ENCODE measurements at places on chromosomes 1 and 21.
A peak's percentile ranks its signal among the peaks of the same experiment; 100 is the strongest.

- no peak for DNase-seq
These were observed 53.3 kb downstream of the TEX35 start for GRCh38 chr1:178566187-178566586.

DNA sequence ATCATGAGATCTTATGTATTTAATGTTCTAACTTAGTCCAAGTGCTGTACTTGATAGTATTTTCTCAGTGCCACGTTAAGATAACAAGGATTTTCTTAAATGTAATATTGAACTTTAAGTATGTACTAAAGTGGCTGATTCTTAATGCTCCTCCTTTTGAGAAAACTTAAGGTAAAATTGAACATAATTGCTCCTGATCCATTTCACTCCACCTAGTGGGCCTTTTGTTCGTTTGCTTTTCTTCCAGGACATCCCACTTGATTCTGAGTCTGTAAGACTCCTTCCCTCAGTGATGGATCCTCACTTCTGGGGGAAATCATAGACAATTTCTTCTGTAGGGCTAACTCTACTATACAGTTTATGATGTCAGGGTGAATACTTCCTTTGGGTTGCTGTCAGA, 173.1 kb downstream of the LMO4 start:
- DNase-seq, result no peak

DNA sequence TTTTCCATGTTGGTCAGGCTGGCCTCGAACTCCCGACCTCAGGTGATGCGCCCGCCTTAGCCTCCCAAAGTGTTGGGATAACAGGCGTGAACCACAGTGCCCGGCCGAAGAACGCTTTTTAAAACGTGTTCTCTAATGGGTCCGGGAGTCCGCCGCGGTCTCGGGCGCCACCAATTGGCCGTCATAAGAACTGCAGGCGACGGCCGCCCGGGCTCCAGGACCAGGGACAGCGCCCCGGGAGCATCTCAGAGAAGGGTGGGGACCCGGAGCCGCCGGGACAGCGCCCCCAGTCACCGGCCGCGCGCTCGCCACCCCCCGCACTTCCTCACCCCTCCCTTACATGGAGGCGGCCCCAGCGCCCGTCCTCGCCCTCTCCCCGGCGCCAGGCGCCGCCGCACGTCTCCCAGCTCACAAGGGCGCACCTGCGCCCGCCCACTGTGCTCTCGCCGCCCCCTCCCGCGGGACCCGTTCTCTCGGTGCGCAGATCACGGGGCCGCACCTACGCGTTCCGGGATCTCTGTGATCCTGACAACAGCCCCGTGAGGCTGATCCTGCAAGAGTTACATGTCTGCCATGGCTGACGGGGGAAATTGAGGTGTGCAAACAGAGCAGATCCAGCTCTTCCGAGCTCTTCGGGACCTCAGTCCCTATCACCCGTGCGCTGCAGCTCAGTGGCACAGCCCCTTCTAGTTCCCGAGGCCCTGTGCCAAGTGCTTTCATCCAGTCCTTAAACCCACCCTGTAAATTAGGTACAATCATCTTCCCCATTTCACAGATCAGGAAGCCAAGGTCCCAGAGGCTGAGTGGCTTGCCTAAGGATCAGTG, 9.8 kb downstream of the RAP1GAP start:
- peak; percentile 77 for DNase-seq

- DNase-seq, result no peak
These were observed 2.2 kb downstream of the CACNA1E start for GRCh38 chr1:181485287-181486097.

DNA sequence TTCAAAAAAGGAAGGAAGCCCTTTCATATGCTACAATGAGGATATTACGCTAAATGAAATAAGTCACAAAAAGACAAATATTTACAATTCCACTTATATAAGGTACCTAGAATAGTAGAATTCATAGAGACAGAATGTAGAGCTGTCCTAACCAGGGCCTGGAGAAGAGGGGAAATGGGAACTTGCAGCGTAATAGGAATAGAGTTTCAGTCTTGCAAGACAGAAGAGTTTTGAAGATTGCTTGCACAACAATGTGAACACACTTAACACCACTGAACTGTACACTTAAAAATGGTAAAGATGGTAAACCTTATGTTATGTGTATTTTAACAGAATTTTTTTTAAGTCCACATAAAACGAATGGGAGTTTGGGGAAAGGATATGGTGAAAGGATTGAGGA, 2.9 kb downstream of the CD1B start:
- no peak for DNase-seq

- DNase-seq, result peak; percentile 19
These were observed 17.3 kb downstream of the LTN1 start for GRCh38 chr21:28975397-28975796.

DNA sequence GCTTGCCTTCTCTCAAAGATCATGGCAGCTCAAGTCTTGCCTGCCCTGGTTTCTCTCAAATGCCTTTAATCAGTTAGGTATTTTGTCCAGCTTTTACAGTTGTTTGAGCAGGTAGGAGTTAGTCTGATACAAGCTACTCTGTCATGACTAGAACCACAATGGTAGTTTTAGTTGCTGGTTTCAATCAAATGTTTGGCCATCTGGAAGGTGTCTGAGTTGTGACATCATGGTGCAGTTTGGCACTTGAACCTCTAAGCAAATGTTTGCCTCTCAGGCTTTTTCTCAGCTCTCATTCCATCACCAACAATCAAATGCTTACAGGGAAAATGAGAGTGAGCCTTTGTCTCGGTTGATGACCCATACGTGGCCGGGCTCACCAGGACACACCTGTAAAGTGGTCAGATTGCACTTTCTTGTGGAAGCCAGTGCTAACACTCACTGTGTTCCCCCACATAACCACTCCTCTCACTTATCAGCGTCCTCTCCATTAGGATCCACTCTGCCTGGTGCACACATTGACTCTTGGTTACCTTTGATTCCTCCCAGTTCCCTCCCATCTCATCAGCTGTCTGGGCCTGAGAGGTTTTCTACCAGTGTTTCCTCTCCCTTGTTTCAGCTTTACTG, 67.5 kb downstream of the CCDC185 start:
- no peak for DNase-seq

- no peak for DNase-seq
These were observed 35.7 kb downstream of the ACP6 start for GRCh38 chr1:147634645-147635044.

DNA sequence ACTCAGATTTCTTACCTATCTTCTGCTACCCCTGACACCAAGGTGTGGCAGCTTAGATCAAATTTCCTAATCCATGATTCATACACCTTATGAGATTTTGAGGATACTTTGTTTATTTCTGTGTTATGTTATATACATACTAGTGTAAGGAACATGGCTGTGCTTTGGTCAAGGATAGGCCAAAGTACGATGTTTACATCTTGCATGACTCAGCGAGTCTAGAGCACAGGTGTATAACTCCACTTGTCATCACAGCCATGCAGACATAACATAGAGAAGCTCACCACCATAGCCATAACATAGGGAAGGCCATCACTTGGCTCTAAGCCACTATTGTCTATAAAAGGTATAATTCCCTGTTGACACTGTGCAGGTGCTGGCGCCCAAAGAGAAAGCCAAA, 61.2 kb downstream of the GBP6 start:
- no peak for DNase-seq

- DNase-seq, result peak; percentile 79
These were observed 44.1 kb upstream of the DOCK7 start for GRCh38 chr1:62732331-62732730.

All from hindlimb muscle (tissue), 1 donor.